Kidney glomerular epithelial cell (primary cell): ENCODE measurements at places on chromosomes 16 and 17.
A peak's percentile ranks its signal among the peaks of the same experiment; 100 is the strongest.

DNA sequence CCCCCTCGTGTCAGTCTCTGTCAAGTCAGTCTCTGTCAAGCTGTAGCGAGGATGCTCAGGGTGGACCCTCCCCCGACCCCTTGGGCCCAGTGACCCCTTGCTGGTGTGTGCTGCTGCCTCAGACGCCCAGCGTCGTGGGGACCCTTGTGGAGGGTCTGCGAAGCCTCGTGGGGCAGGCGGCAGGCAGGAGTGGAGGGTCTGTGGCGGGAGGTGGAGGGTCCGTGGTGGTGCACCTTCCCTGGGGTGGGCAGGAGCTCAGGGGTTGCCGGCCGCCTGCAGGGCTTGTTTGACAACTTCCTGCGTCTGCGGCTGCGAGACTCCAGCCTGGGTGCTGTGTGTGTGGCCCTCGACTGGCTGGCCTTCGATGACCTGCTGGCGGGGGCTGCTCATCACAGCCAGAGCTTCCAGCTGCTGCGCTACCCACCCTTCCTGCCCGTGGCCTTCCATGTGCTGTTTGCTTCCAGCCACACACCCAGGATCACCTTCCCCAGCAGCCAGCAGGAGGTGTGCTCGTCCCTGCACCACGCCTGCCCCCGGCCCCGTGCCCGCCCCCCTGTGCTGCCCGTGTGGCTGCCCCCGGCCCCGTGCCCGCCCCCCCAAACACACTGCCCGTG, 5.6 kb downstream of the GNG13 start:
- no peak for DNase-seq

DNA sequence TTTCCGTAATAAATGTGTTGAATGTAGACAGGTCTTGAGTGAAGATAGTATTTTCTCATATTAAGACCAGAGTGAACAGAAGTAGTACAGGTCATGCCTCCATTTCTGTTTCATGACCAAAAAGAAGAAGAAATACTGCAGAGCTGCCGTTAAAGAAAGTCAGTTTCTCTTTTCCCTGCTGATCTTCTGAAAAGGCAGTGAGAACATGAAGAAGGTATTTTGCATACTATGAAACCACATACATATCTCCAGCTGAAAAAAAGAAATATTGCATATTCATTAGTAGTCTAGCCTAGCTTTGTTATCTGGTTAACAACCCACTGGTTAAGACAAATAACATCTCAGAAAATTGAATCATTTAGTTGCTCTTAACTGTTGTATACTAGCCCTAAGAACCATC, 138.4 kb downstream of the PHKB start:
- DNase-seq = no peak

DNA sequence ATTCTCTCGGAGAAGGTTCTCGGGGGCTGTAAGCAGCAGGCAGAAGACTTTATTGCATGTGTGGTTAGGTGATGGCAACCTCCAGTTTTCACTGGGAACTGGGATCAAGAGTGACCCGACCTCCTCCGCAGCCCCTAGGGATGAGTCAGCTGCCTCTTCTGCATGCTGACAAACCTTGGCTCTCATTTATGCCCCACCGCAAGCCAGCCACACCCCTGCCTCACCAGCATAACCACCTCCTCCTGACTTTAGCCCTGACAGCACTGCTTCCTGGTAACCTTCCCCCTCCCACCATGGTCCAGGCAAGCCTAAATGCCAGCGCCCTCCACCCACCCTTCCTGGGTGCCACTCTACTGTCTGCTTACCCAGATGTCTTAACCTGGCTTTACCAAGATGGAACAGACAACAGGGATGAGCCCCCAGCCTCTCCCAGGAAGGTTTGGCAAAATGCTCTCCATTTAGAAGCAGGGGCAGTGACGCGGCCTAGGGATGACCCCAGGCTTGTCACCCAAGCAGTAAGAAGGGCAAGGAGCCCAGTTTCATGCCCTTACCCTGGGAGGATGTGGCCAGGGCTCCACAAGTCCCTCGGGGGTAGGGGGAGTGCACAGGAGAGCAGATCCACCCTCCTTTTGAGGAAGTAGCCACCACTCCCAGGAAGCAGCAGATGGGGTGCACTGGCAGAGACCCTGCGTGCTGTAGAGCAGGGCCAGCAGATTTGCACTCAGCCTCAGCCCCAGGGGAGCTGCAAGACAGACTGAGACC, 73.5 kb downstream of the GOSR1 start:
- DNase-seq = no peak

DNA sequence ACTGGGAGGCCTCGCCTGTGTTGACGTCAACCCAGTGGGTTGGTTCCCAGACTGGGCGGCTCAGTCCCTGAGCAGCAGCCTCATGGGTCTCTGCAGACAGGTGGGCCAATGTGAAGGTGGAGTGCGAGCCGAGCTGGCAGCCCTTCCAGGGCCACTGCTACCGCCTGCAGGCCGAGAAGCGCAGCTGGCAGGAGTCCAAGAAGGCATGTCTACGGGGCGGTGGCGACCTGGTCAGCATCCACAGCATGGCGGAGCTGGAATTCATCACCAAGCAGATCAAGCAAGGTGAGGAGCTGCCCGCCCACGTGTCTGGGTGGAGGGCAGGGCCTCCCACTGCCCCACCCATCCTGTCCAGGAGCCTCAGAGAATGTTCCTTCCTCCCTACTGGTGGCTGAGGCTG, 44.1 kb downstream of the MRC2 start:
- DNase-seq = no peak

DNA sequence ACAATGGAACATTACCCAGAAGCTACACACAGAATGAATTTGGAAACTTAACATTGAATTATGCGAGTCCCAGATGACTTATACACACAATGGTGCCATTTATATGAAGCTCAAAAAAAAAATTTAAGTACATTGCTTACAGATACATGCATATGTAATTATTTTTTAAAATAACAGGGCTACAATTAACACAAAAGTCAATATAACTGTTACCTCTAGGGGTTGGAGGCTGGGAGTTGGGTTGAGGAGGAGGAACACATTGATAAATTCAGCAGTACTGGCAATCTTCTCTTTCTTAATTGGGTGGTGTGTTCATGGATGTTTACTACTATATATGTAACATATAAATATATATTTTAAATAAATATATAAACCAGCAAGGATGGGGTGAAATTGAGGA, 1.1 kb downstream of the ZNF23 start:
- DNase-seq = no peak

DNA sequence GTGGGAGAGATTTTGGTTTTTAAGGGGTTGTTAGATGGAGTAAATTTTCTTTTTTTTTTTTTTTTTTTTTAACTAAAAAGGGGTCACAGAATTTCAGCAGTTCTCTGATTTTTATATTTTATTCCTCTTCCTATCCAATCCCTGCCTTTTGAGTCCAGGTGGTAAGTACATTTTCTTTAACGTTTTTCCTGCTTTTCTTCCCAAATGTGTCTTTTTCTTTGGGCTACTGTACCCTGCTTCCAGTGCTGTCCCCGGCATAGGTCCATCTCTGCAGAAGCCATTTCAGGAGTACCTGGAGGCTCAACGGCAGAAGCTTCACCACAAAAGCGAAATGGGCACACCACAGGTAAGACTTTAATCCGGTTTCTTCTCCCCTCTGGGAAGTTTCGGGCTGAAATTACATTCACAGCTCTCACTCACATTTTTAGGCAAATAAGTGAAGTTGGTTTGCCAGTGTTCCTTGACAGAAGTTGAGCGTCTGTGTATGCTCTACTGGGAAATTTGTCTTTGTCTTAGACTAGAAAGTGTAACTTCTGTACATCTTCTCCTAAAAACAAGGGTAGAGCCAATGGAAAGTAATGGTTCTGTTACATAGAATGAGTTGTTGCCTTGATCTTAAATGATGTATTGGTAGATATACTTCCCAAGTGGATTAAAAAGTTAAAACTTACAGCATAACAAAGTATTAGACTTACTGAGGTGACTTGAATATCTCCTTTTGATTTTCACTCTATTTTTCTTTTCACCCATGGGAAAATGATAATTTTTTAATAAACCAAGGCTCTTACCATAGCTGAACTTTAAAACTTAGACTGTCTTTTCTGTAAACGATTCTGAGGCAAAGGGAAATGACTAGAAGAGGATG, 54.5 kb downstream of the TUBD1 start:
- DNase-seq = peak; percentile 85

GRCh38 chr17:50060951-50061712, 5.2 kb downstream of the ITGA3 start:
- DNase-seq = peak; percentile 74

DNA sequence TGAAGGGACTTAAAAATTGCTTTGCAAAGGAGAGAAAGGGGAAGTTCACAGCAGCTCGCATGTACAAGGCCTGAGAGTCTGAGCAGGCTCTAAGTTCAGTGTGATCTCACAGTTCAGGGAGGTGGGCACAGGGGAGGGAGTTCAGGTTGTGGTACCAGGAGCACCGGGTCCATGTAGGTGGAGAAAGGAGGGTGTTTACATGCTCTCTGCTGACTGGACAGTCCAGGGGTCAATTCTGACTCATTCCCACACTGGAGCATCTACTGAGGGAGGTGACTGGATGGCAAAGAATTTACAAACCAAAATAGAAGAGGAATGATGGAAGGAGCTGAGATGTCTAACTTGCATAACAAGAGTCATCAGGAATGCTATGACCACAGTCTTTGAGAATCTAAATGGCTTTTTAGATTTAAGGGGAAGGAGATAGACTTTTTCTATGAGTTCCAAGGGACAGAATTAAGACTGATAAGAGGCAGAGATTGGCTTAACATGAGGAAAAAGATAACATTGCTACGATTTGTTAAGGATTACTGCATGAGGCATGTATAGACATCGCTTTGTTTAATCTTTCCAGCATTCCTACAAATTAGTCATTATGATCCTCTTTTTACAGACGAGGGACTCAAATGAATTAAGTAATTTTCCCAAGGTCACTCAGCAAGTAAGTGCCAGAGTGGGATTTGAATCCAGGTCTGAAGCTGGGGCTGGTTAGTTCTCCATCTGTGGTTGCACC, 29.9 kb downstream of the MIS12 start:
- peak; percentile 100 for DNase-seq

GRCh38 chr17:81294512-81295030, 536 bp downstream of the SLC38A10 start:
- DNase-seq = peak; percentile 17

DNA sequence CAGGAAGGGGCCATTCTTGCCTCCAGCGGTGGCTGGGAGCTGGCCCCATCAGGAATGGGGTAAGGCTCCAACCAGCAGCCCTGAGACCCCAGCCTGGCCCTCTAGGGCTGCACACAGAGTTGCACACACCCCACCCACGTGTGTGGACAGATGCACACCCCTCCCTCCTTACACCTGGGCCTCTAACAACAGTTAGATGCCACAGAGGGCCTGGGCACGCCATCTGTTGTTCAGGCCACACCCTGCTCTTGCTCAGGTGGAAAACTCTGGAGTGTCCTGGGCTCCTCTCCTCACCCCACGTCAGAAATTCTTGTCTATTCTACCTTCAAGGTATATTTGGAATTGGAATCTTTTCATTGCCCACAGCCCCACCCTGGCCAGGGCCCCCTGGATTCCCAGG, 13.3 kb upstream of the RAI1 start:
- DNase-seq = no peak

GRCh38 chr17:40158438-40159013, 18.2 kb downstream of the CASC3 start:
- no peak for DNase-seq

DNA sequence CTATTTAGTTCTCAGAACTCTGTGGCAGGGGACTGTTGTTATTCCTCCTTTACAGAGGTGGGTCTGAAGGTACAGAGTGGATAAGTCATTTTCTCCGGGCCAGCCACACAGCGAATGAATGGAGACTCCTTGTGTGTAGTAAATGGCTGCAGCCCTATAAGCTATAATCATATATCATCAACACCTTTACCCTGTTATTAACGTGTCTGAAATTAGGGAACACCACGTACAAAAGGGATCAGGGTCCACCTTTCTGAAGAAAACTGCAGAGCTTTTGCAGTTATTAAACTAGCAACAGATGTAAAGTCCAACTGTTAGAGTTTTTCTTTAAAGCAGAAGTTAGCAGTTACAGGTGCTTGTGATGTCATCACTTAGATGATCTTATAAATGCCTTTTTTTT, 696.7 kb downstream of the MAF start:
- DNase-seq = no peak

GRCh38 chr17:62626719-62627218, 701 bp upstream of the MRC2 start:
- DNase-seq = peak; percentile 64

GRCh38 chr16:13999071-13999894, 71.8 kb upstream of the MRTFB start:
- no peak for DNase-seq

DNA sequence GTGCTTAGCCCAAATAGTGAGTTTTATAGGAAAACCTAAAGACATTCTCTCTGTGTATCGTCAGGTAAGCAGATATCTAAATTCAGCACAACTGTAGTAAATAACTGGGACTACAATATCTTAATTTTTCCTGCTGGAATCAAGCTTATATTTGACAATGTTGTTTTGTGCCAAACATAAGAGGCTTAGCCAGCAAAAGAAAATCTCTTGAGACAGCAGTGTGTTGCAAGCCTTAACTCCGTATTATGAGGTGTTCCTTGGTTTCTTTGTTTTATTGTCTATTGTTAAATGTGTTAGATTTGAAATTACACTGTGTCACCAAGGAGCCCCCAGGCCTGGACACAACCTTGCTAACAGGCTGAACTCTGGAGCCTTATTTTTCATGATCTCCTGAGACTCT, 1570.6 kb upstream of the GOT2 start:
- no peak for DNase-seq

DNA sequence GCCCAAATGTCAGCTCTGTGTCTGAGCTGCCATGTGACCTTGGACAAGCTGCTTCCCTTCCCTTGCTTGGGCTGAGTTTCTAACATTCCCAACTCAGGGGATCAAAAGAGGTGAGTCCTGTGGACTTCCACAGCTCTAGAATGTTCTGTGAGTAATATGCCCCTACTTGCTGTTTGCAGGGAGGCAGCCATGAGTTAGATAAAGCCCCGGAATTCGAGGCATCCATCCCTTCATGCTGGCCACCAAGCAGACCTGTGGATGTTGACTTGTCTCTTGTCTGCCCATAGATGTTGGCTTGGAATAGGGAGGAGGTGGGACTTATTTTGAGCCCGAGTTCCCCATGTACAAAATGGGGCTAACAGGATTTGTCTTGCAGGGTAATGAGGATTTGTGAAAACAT, 36.2 kb downstream of the KSR1 start:
- DNase-seq = no peak

DNA sequence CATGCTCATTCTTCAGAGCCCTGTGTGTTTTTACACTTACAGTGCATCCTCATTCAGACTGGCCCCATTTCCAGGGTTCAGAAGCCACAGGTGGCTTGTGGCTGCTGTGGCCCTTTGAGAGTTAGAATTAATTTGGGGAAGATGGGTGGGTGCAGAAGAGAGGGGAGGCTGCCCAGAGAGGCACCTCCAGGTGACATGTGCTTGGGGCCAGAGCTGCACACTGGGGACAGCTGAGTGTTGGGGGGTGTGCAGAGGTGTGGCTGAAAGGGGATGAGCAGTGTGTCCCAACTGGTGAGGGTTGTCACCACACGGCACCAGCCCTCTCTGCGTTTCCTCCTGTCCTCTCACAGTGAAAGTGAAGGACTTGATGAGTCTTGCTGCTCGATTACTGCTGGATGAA, 6.9 kb upstream of the EIF1 start:
- no peak for DNase-seq

- DNase-seq = no peak
These were observed 17.1 kb upstream of the C17orf113 start for GRCh38 chr17:42067371-42068091.
